ENCODE measurements at places on chromosomes 7 and 10.
A peak's percentile ranks its signal among the peaks of the same experiment; 100 is the strongest.

DNA sequence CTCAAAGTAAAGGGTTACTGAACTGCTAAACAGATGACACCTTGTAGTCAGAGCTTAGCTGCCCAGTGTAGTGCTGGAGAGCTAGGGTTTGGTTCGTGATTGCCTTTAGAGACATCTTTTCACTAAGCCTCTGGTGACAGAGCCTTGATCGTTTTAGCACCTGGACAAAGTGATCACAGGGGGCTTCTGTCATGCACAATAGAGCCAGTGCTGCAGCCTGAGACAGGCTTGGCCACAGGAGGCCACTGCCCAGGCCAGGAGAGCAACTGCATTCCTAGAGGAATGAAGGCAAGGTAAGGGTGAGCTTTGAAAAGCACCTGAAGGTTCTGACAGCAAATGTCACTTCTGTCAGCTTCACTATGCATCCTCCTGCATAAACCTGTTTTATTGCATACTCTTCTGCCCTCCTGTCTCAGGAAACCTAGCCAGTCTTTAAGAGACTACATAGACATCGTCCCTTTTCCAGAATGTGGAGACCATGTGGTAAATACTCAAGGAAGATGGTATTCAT is 122.9 kb downstream of the NPY start:
- DNase-seq, result no peak

DNA sequence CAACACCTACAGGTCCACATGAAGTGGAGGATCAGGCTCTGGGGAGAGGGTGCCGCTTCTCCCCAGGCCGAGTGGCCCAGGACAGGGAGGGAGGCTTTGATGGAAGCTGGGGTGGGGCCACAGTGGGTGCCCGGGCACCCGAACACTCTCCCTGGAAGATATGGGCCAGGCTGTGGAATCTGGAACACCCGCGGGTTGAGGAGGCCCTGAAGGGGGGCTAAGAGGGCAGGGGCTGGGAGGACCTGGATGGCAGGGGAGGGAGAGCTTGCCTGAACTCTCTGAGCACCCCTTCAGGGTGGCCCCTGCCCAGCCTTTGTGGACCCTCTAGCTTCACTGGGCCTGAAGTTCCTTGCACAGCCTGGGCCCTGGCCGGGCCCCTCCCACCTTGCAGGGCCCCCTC is 4.5 kb upstream of the NKX6-2 start:
- no peak for DNase-seq

GRCh38 chr7:41224063-41224763 is 478.7 kb downstream of the INHBA start:
- no peak for DNase-seq

- DNase-seq, result no peak
Observed at GRCh38 chr10:120372917-120373316, 84.1 kb upstream of the PLPP4 start.

- no peak for DNase-seq
Observed at GRCh38 chr7:135300913-135301765, 67.5 kb downstream of the STRA8 start.

GRCh38 chr7:38563741-38564140 is 67.4 kb downstream of the AMPH start:
- DNase-seq, result no peak

GRCh38 chr10:78349165-78349516 is 315.5 kb downstream of the RPS24 start:
- DNase-seq, result no peak

GRCh38 chr10:94049911-94050310 is 56.2 kb downstream of the PLCE1 start:
- no peak for DNase-seq

DNA sequence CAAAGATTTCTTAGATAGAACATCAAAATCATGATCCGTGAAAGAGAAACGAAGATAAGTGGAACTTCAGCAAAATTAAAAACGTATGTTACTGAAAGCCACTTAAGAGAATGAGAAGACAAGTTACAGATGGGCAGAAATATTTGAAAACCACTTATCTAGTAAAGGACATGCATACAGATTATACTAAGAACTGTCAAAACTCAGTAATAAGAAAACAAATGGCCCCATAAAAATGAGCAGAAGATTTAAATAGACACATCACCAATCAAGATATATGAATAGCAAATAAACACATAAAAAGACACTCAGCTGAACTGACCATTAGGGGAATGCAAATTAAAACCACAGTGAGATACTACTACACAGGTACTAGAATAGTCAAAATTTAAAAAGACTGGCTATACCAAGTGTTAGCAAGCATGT is 343.7 kb downstream of the PTEN start:
- peak; percentile 36 for DNase-seq

DNA sequence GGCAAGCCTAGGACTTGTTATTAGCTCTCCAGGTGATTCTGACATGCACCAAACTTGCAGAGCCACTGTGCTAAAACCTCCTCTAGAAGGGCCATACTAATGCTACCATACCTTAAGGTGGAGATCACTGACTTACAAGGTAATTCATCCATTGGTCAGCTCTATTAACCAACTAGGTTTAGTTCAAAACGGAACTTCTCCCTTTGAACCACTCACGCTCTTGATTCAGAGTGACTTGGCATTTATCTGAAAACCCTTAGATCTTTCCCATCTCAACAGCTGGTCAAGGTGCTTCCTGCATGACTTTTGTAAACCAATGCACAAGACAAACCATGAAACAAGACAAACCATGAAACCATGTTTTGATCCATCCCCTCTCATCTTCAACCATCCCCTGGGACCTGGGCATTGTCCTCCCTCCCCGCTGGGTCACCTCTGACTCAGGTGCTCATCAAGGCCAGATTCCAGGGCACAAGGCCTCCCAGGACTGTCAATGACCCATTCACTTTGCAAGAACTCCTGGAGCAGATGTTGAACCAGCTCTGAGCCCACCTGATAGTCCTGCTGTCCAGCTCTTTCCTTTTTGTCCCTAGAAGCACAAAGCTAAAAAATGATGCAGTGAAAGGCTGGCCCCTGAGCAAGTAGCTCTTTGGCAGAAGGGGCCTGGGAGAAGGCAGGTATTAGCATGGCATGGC is 18.8 kb downstream of the IMPDH1 start:
- no peak for DNase-seq

DNA sequence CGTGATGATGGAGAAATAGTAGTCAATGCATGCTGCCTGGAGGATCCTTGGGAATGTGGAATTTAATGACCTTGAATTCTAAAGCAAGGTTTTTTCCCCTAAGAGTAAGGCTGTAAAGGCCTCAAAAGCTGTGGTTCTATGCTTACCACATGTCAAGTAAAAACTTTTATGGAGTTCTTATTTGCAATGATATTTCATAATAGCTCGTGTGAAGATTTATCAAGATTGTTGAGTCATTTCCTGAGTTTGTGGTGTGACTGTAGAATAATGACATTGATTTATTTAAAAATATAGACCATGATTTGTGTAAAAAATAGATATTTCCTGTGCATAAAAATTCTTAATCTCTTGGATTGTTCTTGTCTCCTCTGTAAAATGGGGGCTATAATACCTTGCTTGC is 67.5 kb upstream of the SORCS1 start:
- DNase-seq, result no peak

- DNase-seq, result no peak
Observed at GRCh38 chr10:86888585-86889381, 68.6 kb downstream of the MMRN2 start.

DNA sequence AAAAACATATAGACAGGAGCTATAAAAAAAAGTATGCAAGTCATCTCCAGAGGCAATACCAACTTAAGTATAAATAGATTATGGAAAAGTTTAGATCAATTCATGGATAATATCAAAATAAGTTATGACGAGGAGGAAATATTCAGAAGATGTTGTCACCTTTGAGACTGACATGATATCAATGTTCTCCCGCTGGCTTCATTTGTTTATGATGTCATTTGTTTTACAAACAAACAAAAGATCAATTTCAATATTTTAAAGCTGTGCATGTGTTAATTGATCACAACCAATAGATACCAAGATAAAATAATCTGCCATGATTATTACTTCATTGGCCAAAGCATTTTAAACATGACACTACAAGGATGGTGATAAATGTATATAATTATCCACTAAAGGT is 43.5 kb downstream of the SLC16A12 start:
- no peak for DNase-seq

GRCh38 chr7:55440040-55440690 is 75.0 kb downstream of the LANCL2 start:
- DNase-seq, result no peak

GRCh38 chr10:74419958-74420375 is 268.9 kb downstream of the ADK start:
- DNase-seq, result no peak

DNA sequence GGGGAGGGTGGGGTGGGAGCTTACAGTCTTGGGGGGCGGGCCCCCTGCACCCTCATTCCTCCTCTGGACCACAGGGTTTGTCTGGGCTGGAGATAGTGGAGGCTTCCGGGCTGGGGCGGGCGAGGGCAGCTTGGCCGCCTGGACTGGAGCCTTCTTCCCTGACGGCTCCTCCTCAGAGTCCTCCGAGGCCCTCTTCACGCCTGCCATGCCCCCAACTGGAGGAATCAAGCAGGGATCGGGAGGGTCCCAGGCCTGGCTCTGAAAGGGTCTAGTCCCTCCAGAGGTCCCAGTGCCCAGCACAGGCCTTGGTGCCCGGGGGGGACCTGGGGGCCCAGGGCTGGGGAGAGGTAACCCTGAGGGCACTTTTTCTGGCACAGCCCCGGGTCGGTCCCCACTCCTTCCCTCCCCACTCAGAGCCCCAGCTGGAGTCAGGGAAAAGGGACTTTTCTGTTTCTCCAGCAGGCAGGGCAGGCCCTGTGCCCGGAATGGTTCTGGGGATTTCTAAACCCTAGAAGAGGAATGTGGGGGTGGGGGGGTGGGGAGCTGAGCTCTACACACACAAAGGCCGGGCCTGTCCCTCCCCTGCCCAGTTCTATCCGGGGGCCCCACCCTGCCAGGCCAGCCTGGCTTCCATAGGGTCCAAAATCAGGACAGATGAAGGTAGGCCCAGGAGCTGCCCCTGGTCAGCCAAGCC is 11.6 kb downstream of the MICALL2 start:
- DNase-seq, result no peak

GRCh38 chr10:67603086-67603485 is 92.9 kb downstream of the CTNNA3 start:
- no peak for DNase-seq

DNA sequence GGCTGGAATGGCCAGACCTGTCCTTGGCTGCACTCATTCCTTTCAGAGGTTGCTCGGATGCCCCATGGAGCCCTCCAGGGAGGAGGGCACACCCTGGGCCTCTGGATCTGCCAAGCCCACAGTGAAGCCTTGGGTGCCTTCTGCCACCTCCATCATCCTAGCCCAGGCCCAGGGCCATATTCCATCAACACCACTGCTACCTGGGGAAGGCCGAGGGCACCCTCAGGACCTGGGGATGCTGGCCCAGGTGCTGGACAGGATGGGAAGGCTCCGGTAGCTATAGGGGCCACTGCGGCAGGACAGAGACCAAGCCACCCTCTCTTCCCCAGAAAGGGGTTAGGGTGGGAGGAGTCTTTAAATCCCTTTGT is 810 bp downstream of the OPN4 start:
- DNase-seq, result no peak

GRCh38 chr10:130515670-130516069 is 379.5 kb downstream of the GLRX3 start:
- no peak for DNase-seq

DNA sequence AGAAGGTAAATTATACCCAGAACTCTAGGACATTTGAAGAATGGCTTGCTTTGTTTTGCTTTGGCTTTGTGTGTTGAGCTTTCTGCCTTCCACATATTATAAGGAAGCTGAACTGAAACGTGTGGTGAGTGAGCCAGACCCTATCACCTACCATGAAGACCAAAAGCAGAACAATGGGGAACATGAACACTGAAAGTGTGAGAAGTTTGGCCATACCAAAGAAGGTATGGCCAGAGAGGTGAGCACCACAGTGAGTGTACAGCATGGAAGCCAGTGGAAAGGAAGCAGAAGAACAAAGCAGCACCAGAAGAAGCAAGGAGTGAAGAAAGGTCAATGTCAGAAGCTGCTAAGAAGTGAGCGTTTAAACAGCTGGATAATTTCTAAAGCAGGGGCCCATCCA is 59.7 kb upstream of the CCDC71L start:
- DNase-seq, result no peak

DNA sequence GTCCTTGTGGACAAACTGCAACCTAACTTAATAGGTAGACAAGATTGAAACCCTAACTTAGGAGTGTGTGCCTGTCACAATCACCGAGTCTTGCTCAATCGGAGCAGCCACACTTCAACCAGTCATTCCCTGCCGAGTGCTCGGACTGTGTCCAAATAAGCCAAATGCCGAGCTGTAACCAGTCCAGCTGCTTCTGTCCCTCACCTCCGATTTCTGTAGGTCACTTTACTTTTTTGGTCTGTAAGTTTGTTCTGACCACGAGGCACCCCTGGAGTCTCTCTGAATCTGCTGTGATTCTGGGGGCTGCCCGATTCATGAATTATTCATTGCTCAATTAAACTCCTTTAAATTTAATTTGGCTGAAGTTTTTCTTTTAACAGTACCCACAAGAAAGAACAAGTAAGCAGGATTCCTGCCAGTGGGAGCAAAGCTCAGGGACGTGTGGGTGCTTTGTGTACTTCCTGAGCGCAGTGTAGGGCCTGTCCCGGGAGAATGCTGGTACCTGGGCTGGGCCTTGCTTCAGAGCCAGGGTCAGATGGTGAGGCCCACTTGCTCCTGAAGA is 140.1 kb downstream of the ACTR3B start:
- DNase-seq, result no peak

DNA sequence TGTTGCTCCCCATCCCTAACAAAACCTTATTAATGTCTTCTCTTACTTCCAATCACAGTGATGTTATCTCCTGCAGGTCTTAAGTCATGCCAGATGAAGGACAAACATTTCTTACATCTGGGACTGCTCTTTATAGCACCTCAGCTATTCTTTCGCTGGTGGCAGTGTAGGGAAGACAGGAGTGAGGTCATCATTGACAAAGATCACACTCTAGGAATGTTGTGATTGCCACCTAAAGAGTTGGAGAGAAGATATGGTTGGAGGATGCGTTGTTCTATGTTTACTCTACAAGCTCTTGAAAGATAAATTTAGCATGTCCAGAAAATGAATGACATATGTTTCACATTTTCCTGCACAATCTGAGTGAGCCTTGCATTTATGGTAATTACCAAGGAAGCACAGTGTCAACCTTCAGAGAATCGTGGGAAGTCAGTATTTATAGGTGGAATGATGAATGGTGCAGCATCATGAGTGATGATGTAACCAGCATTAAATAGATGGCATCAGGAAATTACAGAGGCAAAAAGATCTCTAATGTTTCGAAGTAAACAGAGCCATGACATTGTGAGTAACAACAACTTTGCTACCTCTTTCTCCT is 188.1 kb upstream of the STEAP1 start:
- DNase-seq, result no peak
